Hypothalamus (tissue), 51 donors: ENCODE measurements at places on chromosomes 6 and 20.

- DNase-seq = no peak
These were observed 16.7 kb downstream of the HMGN4 start for GRCh38 chr6:26554697-26555504.

GRCh38 chr20:41345729-41346067, 5.1 kb downstream of the LPIN3 start:
- no peak for DNase-seq

DNA sequence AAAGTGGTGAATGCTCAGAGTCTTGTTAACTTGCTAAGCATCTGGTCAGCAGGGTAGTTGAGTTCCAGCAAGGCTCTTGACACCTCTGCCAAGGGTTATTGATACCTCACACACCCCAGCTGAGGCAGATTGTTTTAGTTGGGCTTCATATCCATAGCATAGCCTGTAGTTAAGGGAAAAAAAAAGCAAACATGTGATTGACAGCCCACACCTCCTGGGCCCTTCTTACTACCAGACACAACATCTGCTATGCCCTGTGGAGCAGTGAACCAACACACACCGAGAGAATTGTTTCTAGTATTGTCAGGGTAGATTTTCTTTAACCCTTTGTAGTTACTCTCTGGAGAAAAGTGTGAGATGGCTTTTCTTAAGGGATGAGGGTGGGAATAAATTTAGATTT, 697.0 kb upstream of the POU3F2 start:
- DNase-seq = no peak

- DNase-seq = no peak
These were observed 746 bp upstream of the PRND start for GRCh38 chr20:4720977-4721349.

GRCh38 chr6:135774006-135774405, 77.5 kb upstream of the PDE7B start:
- no peak for DNase-seq

- no peak for DNase-seq
These were observed 51.6 kb downstream of the RAMACL start for GRCh38 chr6:166534658-166535406.

- no peak for DNase-seq
These were observed 49.9 kb downstream of the GJA1 start for GRCh38 chr6:121485359-121485811.

DNA sequence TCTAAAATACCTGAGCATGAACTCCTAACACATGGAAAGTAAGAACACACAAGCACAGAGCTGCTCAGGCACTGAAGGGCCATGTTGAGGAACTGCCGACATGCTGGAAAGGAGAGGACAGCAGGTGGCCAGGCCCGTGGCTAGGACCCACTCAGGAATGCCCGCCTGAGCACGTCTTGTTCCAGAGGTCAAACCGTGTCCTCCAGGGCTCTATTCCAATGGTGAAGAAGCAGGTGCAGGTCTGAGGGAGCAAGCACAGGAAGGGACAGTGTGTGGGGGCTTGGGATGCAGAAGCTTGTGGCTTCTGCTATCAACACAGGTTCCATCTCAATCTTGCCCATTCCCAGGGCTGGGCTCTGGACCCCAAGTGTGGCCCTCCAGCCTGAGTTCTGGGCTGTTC, 20.7 kb downstream of the CST9L start:
- DNase-seq = no peak

GRCh38 chr20:64114356-64114971, 7.1 kb upstream of the NPBWR2 start:
- no peak for DNase-seq

GRCh38 chr6:144066741-144067484, 28.5 kb downstream of the SF3B5 start:
- DNase-seq = no peak

DNA sequence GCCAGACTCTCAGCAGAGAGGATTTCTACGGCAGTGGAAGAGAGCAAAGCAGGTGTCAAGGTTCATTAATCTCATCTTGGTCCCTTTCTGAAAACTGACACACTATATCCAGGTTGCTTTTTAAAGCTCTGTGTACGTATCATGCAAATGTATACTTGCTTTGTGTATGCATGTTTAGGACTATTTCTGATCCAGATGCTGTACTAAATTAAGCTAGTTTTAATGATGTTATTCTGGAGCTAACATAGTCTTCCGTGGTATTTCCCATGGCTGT, 59.2 kb upstream of the SNX9 start:
- DNase-seq = no peak

- DNase-seq = no peak
These were observed 17.2 kb downstream of the SNX14 start for GRCh38 chr6:85576476-85576875.

DNA sequence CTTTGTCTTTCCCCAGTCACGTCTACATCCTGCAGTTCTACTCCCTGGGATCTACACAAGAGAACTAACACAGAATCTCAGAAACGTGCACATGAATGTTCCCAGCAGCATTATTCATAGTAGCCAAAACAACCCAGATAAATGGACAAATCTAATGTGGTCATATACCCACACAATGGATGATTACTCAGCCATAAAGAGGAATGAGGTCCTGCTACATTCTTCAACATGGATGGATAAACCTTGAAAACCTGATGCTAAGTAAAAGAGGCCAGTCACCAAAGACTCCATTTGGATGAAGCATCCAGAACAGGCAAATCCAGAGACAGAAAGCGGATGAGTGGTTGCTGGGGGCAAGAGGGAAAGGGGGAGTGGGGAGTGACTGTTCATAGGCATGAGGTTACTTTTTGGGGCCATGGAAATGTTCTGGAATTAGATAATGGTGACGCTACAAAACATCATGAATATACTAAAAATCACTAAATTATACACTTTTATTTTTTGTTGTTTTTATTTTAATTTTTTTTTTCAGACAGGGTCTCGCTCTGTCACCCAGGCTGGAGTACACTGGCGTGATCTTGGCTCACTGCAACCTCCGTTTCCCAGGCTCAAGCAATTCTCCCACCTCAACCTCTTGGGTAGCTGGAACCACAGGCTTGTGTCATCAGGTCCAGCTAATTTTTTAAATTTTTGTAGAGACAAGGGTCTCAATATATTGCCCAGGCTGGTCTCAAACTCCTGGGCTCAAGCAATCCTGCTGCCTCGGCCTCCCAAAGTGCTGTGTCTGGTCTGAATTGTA, 50.8 kb upstream of the DSN1 start:
- no peak for DNase-seq

DNA sequence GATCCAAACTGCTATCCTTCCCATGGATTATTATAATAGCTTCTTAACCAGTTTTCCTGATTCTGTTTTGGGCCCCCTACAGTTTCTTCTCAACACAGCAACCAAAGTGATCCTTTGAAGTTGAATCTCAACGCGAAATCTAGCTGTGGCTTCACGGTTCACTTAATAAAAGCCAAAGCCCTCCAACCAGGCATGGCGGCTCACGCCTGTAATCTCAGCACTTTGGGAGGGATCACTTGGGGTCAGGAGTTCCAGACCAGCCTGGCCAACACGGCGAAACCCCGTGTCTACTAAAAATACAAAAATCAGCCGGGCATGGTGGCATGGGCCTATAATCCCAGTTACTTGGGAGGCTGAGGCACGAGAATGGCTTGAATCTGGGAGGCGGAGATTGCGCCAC, 3.3 kb downstream of the RMND1 start:
- DNase-seq = no peak

DNA sequence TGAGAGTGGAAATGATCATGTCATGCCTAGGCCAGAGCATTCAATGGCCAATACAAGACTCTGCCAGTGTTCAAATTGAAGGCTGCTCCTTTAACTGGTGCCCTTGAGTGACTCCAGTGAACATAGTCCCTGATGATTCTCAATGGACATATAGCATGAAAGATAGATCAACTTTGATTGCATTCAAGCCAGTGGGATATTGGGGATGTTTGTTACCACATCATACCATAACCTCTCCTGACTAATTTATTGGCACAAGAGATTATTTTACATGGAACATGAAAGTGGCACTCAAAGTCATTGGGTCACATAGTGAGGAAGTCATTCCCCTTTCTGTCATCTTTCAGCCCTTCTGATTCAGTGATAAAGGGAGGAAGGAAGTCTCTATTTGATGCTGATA, 139.0 kb downstream of the EYA2 start:
- DNase-seq = no peak

DNA sequence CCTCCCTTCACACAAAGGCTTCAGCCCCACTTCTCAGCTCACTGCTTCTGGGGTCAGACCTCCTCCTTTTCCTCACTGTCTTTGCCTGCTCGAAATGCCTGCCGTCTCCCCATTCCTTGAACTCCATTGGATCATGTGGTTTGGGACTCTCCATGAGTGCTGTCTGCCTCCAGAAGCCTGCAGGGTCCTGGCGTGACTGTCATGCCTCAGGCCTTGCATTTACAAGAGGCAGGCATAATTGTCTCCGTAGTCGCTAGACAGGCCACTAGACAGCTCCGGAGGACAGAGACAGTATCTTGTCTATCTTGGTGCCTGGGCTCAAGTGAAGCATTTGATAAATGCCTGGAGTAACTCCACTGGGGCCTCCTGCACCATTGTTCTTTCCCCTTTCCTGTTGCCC, 15.3 kb downstream of the PNLDC1 start:
- no peak for DNase-seq

DNA sequence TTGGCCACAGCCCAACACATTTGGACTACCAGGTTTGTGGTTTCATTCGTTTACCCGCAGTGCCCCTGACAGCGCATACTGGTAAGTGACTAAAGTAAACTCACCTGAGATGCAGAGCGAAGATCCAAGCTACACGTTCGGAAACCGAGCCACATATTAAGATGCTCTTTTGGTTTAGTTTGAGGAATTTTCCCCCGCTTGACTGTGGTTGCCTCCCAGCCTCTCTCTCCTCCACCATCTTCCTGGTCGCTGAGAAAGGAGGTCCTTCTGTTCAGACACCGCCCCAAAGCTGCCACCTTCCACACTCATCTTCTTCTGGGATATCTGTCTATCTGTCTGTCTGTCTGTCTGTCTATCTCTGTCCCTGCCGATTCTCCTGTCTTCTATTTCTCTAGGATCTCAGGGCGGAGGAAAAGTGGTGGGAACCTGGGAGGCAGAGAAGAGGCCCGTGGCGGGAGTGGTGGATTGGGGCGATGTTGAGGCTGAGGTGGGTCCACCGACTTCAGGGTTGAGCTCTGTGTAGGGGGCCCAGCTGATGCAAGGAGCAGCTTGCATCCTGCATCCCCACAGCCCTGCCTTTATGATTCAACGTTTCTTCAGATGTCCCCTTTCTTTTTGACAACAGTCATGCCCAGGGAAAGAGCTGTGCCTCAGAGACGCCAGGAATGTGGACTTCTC, 196.9 kb upstream of the ZNF184 start:
- DNase-seq = no peak

DNA sequence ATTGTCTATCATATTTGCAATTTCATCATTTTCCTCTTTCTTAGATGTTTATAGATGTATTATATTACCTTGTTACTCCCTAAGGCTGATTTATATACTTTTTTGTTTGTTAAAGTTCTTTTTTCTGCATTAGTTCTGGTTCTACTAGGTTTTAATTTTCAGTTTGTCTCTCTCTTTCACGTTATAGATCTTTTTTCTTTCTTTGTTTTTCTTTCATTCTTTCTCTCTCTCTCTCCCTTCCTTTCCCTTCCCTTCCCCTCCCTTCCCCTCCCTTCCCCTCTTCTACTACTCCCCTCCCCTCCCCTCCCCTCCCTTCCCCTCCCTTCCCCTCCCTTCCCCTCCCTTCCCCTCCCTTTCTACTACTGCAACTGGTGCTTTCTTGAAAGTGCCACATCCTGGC, 345.3 kb downstream of the CENPW start:
- no peak for DNase-seq

GRCh38 chr6:160363016-160363996, 15.1 kb downstream of the SLC22A3 start:
- no peak for DNase-seq

- no peak for DNase-seq
These were observed 22.3 kb upstream of the EYA4 start for GRCh38 chr6:133218852-133219251.

- peak; percentile 15 for DNase-seq
These were observed 189.7 kb downstream of the SYNDIG1 start for GRCh38 chr20:24658920-24659660.

DNA sequence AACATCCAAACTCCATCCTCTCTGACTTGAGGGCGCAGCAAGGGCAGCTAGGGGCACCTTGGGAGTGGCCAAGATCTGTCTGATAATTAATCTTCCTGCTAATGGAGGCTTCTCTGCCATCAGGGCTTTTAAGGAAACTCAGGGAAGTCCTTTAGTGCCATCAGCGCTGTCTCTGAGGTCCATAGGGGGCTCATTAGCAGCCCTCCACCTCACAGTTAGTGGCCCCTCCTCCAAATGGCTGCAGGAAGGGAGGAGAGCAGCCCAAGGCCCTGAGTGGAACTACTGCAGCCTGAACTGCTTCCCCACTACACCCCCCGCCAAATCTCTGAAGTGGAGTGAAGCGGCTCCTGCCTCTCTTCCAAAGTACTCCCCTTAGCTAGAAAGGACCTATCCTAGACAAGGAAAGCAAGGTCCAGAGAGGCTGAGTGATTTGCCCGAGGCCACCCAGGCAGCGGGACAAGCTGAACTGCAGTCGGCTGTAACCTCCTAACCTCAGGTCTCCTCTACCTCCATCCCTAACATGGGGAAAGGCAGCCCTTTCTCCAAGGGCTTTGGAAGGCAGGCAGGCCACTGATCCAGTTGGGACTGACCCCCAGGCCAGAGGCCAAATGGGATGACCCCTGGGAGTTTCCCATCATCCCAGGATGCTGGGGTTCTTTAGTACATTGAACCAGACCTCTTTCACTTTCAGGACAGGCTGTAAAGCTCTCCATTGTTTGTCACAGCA, 39.5 kb upstream of the ZFAND3 start:
- DNase-seq = no peak

GRCh38 chr6:11727998-11728961, 50.3 kb downstream of the ADTRP start:
- DNase-seq = no peak

GRCh38 chr20:46973766-46974165, 79.1 kb downstream of the EYA2 start:
- DNase-seq = no peak

DNA sequence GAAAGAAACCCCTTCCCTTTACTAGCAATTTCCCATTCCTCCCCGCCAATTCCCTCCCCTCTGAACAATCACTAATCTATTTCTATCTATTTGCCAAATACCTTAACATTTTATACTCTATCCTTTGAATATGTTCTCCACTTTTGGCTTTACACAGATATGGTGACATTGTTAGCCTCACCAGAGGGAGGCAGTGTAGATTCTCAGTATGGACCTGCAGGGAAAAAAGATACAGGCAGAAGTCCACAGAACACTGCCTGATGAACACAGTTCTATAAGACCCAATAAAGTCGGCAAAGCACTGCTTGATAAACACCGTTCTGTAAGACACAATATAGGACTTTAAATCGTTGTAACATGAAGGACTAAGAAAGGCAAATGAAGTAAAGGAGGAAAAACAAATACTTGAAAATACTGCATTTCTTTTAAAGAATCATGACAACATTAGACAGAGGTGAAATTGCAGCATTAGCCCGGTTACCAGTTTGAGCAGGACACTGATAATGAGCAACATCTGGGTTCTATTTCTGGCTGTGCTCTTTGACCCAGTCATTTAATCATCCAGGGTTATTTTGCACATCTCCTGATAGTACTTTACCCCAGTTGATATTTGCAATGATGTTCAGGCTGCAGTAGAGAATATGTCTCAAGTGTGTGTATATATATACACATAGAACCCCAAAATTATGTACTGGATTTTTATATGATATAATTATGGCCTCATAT, 296.8 kb downstream of the UTRN start:
- DNase-seq = no peak

GRCh38 chr20:63736893-63737694, 630 bp downstream of the LIME1 start:
- no peak for DNase-seq

GRCh38 chr20:44716309-44717106, 1.3 kb downstream of the CCN5 start:
- no peak for DNase-seq
